ENCODE measurements at places on chromosomes 2 and 18. TPM values are rescaled to one million over a fixed set of nuclear protein-coding genes. Genes with fewer than 3 reads are reported as not detected.

GRCh38 chr2:24743924-24744323, 49.3 kb downstream of the PTRHD1 start:
- DNase-seq, result no peak

DNA sequence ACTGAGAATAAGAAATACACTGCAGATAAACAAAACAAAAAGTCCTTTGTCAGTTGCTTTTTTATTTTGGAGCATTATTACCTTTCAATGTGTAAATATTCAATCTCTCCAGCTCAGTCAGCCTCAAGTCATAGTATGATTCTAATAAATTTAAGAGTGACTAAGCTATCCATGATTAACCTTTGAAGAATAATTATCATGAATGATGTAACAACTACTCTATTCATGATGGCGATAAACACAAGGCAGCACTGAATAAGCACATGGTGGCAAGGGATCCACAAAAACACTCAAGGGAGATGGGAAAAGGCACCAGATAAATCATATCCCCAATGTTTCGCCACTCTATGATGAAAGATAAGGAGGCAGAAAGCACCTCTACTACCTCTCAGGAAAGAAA, 67.0 kb downstream of the MAP4K3 start:
- DNase-seq, result no peak

DNA sequence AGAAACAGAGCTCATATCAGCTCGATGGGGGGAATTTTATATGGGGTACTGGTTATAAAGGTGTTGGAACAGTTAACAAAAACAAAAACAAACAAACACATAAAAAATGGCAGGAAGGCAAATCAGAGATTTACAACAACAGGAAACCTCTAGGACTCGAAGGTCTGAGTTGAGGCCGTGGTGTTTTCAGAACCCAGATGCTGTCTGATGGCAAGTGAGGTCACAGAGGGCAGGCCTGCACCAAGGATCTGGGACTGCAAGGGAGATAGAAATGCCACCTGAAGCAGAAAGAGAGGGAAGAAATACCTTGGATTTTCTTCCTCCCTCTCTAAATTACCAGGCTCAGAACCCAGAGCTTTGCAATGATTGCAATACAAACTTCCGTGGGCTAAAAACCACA, 429.5 kb downstream of the ZNF521 start:
- DNase-seq, result no peak

DNA sequence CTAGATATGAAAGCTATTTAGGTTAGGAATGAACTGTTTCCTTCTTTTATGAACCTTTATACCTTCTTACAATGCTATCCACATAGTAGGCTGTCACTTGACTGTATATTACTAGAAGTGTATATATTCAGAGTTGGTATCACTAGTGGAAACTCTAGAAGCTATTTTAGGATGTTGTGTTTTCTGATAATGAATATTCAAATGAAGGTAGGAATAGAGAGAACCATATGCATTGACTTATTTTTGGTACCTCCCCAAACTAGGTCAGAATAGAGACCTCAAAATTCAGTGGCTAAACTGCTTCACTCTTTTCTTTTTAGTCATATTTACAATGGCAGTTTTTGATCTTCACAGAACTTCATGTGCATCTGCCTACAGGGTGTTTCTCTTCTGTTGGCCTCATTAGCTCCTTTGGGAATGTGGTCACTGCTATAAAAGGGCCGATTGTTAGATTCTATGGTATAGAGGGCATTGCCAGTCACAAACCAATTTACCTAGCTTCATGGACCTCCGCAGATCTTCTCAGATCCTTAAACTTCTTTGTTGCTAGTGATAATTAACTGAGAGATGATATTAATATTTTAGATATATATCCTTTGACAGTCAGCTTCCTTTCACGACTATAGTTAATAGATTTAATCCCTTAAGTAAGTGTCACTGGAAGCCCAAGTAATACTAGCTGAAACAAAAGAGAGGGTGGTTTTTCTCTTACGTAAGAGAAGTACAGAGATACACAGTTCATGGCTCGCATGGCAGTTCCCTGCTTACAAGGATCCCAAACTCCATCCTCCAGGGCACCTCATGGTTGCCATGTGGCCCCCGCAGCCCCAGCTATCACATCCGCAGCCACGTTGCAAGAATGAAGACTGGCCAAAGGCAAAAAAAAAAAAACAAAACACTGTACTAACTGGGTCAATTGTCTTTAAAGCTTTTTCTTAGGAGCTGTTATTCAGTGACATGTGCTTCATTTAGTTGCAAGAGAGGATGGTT, 61.0 kb downstream of the TSPYL6 start:
- no peak for DNase-seq

- peak; percentile 9 for DNase-seq
These were observed 51.1 kb upstream of the EPC2 start for GRCh38 chr2:148593421-148593820.

- DNase-seq, result no peak
These were observed 97.9 kb downstream of the MTCL1 start for GRCh38 chr18:8803063-8803795.

DNA sequence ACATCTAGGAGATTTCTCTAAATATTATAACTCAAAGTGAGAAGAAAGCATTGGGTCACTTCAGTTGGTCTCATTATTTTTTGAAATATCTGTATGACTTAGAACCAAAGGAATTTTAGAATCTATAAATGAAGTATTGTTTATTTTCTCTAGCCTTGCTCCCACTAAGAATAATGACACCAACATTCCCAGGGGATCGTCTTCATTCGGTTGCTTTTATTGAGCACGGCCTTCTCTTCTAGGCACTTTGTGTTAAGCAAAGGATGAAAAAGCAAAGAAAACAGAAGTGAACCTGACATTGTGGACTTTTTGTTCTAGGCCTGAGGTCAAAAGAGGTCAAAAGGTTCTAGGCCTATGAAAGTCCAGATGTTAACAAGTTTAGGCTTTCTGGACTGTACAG, 231.9 kb downstream of the GALR1 start:
- DNase-seq, result no peak

DNA sequence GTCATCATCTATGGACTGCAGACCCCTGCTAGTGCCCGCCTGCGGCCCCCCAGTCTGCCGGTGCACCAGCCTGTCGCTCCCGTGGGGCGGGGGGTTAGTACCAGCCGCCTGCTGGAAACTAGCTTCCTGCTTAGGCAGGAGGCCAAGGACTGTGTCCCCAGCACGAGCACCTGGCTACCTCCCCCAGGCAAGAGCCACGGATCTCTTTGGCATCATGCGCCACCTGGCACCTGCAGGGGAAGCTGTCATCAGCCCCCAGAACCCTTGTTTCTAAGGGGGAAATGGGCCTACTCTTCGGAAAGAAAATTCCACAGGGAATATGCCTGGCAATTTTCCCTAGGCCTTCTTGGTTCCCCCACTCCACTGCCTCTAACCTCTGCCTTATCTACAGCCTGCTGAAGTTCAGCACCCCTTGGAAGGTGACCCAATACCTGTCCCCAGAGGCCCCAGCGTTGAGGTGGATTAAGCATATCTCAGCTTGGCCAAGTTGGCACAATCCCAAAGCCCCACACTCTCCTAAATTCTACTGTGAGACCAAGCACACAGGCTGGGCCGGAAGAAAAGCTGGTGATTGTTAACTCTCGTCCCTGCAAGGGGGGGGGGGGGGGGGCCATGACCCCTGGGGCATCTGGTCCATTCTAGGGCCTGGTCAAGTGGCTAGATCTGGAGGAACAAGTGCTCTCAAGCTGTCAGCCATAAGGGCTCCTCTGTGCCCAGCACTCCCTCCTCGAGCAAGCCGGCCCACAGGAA, 62.0 kb upstream of the POMC start:
- no peak for DNase-seq

DNA sequence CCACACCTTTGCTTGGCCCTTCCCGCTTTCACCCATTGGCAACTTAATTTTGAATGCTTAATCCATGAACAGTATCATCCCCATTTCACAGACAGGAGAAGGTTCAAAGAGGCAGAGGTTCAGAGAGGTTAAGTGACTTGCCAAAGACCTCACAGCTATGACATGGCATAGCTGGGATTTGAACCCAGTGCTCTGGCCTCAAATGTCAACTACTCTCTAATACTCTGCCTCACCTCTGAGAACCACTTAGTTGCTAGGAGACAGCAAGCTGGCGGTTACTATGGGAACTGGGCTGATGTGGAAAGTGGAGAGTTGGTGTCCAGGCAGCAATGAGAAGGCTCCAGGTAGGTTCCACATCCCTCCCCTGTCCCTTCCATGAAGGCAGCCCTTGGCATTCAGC, 15.8 kb upstream of the PRSS56 start:
- no peak for DNase-seq

- no peak for DNase-seq
These were observed 461.1 kb downstream of the LPIN1 start for GRCh38 chr2:12207491-12207890.

- peak; percentile 97 for DNase-seq
These were observed 27.6 kb downstream of the MRPL33 start for GRCh38 chr2:27798948-27799645.

- no peak for DNase-seq
These were observed 109.7 kb upstream of the FAM136A start for GRCh38 chr2:70411483-70412125.

- peak; percentile 37 for DNase-seq
These were observed 864 bp upstream of the XPO1 start for GRCh38 chr2:61538920-61539520.

- DNase-seq, result no peak
These were observed 19.2 kb upstream of the SLC14A2 start for GRCh38 chr18:45596036-45596435.

- DNase-seq, result peak; percentile 52
These were observed 66.9 kb upstream of the ZNG1B start for GRCh38 chr2:113370478-113371091.

GRCh38 chr2:124213977-124214587, 189.0 kb downstream of the CNTNAP5 start:
- DNase-seq, result no peak

DNA sequence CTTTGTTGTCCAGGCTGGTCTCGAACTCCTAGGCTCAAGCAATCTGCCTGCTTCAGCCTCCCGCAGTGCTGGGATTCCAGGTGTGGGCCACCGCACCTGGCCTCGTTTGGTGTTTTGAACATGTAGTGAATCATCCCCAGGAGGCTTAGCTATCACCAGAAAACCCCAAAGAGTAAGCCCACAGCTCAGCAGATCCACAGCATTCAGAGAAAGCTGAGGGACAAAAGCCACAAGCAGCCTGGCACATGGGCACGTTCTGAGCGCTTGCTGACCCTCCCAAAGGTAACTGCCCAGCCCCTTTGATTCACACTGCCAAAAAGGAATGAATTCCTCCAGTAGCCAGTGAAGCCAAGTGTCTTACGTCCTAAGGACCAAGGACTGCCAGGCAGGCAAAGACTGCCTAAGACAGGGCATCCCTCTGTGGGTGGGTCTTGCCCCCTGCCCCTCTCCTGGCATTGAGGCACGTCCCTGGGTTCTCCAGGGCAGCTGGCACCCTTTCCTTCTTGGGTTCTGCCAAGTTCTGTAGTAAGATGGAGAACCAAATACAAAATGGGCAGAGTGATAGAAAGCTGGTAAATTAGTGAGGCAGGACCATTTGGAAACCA, 31.7 kb downstream of the MBP start:
- peak; percentile 52 for DNase-seq

- no peak for DNase-seq
These were observed 230.0 kb upstream of the MGAT5 start for GRCh38 chr2:134023854-134024253.

- no peak for DNase-seq
These were observed 10.9 kb downstream of the MEP1B start for GRCh38 chr18:32200766-32201165.

GRCh38 chr2:203238704-203239526, at the start of gene CYP20A1:
TSS of gene CYP20A1 (plus strand) at chr2:203239018. CDS start at chr2:203239063, 45 bp downstream.
- peak; percentile 97 for DNase-seq

- no peak for DNase-seq
These were observed 31.1 kb upstream of the EIF2AK3 start for GRCh38 chr2:88658326-88658725.

GRCh38 chr2:41432459-41432858, 615.4 kb upstream of the PKDCC start:
- no peak for DNase-seq

GRCh38 chr2:54274781-54275242, 18.8 kb upstream of the TSPYL6 start:
- DNase-seq, result no peak

- no peak for DNase-seq
These were observed 42.3 kb downstream of the SFT2D3 start for GRCh38 chr2:127743477-127744026.

DNA sequence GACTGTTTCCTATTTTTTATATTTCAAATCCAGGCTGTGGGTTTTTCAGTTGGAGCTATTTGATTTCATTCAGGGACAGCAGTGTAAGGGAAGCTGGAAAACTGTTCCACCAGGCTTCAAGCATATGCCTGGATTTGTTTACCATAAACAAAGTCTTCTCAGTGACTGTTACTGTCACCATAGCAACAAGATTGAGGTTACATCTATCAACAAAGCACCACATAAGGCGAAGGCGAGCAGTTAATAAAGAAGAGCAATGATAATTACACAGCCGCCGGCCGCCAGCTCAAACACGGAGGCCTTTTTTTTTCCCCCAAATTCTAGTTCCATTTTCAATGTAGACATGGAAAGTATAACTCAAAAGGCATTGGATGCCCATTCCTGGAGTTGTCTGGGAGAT, 553.7 kb upstream of the SYT4 start:
- DNase-seq, result no peak

- DNase-seq, result no peak
These were observed 25.4 kb upstream of the GLS start for GRCh38 chr2:190855245-190855644.

- no peak for DNase-seq
These were observed 220.3 kb downstream of the KLHL29 start for GRCh38 chr2:23605236-23605635.

GRCh38 chr2:155308367-155309009, 610.0 kb downstream of the KCNJ3 start:
- no peak for DNase-seq

DNA sequence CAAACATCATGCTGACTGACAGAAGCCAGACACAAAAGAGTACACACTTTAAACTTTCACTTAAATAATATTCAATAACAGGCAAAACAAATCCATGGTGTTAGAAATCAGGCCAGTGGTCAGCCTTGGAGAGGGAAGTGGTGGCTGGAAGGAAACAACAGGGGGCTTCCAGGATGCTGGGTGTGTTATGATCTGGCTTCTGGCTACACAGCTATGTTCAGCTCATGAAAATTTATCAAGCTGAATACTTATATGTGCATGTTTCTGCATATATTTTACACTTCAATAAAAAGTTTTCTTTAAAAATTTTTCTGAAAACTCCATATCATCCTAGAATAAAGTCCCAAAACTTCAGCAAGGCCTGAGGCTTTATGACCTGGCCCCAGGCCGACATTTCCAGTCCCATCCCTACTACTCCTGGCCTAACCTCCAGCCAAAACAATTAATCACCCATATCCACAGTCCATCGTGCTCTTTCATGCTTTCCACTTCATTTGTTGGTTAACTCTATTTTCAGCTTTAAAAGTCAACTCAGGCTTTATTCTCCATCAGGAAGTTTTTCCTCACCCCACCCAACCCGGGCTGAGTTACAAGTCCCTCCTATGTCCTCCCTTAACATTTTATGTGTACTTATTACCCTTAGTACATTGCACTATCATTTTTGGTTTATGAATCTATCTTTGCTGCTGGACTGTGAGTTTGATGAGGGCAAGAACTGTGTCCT, 27.9 kb upstream of the SPTBN1 start:
- peak; percentile 55 for DNase-seq

- no peak for DNase-seq
These were observed 6.9 kb upstream of the CHST10 start for GRCh38 chr2:100424277-100424875.

The MOB4 gene
- total RNA-seq, result 50.9 TPM

The PMAIP1 gene
- total RNA-seq, result 14.1 TPM

The ACMSD gene
- total RNA-seq, result not detected

The MYL12B gene
- total RNA-seq, result 396 TPM

The COL4A4 gene
- total RNA-seq, result not detected

The FN1 gene
- total RNA-seq, result 453 TPM

The VAPA gene
- total RNA-seq, result 238 TPM

The ERMN gene
- total RNA-seq, result not detected

The NAB1 gene
- total RNA-seq, result 18.5 TPM

The GTF3C2 gene
- 53.5 TPM for total RNA-seq

Measured in MG63 (cell line).